ENCODE measurements at places on chromosomes 12 and 14.

GRCh38 chr12:29589286-29589820 lies 91.9 kb upstream of the OVCH1 start:
- no peak for DNase-seq

- DNase-seq: no peak
Observed at GRCh38 chr12:102408487-102409297, 71.7 kb downstream of the IGF1 start.

- DNase-seq: no peak
Observed at GRCh38 chr14:101178184-101179072, 274.9 kb upstream of the RTL1 start.

- no peak for DNase-seq
Observed at GRCh38 chr12:45732250-45732649, 2.7 kb downstream of the ARID2 start.

- DNase-seq: no peak
Observed at GRCh38 chr12:53592426-53592825, 33.8 kb downstream of the ATF7 start.

DNA sequence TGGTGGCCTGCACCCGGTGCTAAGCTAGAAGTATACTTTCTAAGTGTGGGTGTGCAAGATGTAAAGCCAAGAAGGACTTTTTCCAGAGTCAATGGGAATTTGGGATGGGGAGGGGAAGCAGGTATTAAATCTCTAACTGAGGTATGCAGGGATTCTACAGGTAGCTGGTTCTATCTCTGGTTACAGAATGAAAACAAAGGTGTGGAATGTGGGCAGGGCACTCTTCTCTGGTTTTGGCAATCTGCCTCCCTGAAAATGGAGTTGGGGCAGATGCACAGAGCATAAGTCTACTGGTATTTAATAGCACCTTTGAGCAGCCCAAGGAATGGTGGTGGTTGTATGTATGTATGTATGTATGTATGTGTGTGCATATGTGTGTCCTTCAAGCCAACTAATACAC lies 66.7 kb upstream of the PPP1R12A start:
- no peak for DNase-seq

GRCh38 chr12:45350861-45351260 lies 135.0 kb downstream of the ANO6 start:
- no peak for DNase-seq

GRCh38 chr14:67941456-67942018 lies 122.0 kb downstream of the RAD51B start:
- DNase-seq: no peak

- DNase-seq: no peak
Observed at GRCh38 chr12:25914551-25914950, 43.9 kb upstream of the RASSF8 start.

DNA sequence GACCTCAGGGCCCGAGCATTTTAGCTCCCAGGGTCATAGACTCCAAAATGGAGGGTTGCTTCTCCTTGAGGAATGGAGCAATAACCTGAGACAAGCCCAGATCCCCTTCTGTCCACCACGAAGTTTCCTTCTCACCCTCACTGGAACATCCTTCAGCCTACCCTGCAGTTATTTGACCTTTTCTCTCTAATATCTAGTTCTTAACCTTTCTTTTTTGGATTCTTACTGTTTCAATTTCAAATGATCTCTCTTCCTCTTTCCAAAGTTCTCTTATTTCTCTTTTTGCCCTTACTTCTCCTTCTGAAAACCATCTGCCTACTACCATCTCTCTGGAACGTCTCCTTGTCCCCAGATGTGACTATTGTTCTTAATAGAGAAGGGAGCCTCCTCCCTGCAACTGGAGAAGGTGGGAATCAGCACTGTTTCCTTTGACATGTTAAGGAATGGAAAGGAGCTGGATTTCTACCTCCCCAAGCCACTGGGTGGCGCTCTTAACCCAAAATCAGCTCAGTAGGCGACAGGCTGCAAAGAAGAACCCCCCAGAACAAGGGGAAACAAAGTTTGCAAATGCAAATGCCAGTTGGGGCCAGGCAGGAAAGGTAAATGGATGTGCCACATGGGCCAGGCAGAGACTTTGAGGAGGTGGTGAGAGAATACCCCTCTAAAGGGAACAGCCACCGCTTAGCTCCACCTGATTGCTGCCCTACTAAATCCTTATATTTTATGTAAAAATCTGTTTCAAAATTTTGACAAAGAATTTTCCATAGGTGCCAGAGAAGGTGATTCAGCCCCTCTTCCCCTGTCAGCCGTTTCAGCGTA lies 22.4 kb upstream of the PDE1B start:
- DNase-seq: peak; percentile 7

DNA sequence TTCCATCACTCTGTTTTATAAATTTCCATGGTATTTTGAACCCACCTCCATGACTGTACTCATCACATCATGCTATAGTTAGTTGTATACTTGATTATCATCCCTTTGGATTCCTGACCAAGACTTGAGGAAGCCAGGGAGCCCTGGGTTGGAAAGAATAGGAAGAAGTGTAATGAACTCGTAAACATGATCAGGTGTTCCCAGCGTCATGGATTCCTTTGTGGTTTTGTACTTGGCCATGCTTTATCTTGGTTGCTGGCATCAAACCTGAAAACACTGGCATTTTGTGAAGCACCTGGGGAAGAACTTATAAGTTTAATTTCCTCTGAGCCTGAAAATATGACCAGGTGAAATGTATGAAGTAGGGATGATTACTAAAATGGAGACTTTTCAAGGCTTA lies 76.4 kb downstream of the CHST11 start:
- DNase-seq: no peak

- no peak for DNase-seq
Observed at GRCh38 chr12:54370171-54370730, 6.0 kb upstream of the GPR84 start.

- no peak for DNase-seq
Observed at GRCh38 chr12:105204916-105205315, 31.1 kb downstream of the APPL2 start.

GRCh38 chr14:28755198-28755815 lies 11.3 kb upstream of the FOXG1 start:
- DNase-seq: no peak

DNA sequence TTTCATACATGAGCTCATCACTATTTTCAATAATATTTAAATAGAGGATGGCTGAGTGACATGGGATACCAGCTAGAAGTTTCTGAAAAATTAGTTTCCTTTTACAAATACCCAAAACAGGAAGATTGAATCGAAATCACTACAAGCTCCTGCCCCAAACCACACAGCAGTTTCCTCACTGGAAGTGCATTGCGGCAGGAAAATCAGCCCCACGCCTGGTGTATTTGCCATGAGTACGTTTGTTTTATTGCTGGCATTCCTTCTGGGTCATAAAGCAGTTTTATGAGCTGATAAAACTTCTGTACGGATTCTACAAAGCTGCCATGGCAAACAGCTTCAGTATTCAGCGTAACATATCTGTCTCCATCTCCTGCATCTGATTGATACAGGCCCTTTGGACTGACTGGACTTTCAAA lies 23.7 kb downstream of the CDC42BPB start:
- DNase-seq: no peak

- DNase-seq: no peak
Observed at GRCh38 chr14:106166650-106167204, 640.3 kb downstream of the TMEM121 start.

GRCh38 chr12:127731657-127732056 lies 535.3 kb upstream of the TMEM132C start:
- DNase-seq: no peak

DNA sequence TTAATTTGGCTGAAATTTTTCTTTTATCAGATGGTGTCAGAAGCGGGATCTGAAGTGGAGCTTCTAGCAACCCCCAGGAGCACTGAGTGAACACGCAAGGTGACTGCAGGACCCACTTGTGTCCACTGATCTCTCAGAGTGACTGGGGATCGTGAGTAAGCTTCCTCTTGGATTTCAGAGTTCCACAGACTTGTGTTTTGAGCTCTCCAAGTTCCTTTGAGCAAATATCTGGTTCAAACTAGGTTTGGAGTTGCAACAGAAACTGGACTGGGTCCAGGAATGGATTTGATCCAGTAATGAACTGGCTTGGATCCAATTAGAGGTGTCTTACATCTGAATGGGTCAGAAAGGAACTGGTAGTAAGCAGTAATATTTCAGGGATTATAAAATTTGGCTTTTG lies 24.7 kb upstream of the B4GALNT1 start:
- DNase-seq: no peak

- DNase-seq: no peak
Observed at GRCh38 chr12:54479421-54479820, 6.0 kb upstream of the GTSF1 start.

- no peak for DNase-seq
Observed at GRCh38 chr14:103231376-103232019, 102.5 kb upstream of the EIF5 start.

- no peak for DNase-seq
Observed at GRCh38 chr14:105328678-105329390, 14.3 kb downstream of the PACS2 start.

DNA sequence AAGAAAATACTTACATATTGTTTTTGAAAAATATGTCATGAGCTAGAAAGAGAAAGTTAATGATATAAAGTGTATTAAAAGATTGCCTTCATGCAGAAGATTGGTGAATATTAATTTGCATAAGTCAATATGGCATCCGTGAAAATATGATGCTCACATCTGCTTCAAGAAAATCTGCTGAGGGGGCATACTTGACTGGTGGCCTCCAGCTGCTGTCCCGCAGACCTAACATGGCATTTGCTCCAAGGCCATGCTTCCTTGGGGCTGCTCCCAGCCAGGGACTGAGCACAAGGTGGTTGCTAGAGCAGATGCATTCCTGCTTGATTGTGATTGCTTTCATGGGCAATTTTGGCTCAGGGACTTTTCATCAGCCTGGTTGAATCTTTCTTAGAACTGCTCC lies 133.8 kb downstream of the TTC6 start:
- DNase-seq: no peak

DNA sequence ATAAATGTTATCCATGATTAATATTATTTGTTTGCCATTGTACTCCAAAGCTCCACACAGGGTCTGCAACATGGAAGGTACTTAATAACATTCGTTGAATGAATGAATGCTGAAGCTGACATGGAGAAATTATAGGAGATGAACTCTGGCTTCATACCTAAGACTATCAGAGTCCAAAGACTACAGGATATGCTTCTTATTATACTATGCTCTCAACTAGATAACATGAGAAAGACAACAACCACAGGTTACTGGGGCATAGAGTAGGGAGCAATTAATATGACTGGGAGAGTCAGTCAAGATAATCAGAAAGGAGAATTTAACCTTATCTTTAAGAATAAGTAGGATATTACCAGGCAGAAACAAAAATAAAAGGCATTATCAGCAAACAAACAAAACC lies 236.3 kb upstream of the SOX5 start:
- no peak for DNase-seq

DNA sequence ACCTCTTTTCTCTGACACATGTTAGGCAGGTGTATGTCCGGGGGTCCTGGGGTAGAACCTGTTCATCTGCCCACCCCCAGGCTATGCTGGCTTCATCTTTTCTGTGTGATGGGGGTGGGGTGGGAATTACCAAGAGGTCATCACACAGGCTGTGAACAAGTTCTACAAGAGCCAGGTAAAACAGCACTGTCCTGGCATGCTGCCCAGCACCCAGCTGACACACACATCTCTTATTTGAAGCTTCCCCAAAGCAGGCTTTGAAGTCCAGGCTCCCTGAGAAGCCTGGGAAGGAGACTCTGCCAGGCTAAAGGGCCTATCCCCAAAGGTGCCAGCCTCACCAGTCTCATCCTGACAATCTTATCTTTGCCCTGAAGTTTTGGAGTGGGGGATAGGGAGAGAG lies 141.1 kb downstream of the ALG10 start:
- DNase-seq: no peak

- no peak for DNase-seq
Observed at GRCh38 chr12:58841058-58841798, 79.1 kb downstream of the LRIG3 start.

GRCh38 chr12:5437182-5437583 lies 5.3 kb downstream of the NTF3 start:
- no peak for DNase-seq

DNA sequence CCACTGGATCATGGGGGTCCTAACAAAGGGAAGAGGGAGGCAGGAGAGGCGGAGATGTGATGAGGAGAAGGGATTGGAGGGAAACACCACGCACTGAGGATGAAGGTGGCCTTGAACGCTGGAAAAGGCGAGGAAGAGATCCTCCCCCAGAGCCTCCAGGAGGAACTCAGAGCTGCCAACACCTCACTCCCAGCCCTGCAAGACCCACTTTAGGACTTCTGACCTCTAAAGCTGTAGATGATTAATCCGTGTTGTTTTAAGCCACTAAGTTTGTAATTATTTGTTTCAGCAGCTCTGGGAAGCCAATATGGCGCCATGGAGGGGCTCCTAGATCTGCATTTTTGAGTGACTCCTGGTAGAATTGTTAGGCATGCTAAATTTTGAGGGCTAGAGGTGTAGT lies 74.6 kb upstream of the CEP83 start:
- no peak for DNase-seq

Data from stimulated activated CD4-positive, alpha-beta T cell treated with anti-CD3 and anti-CD28 coated beads, TNF-alpha, amount 100 ng/mL, for 4 hours (primary cell).